ENCODE measurements at places on chromosomes 5 and 9.

GRCh38 chr5:97929383-97929782 is 746.3 kb upstream of the RIOK2 start:
- DNase-seq, result no peak

GRCh38 chr9:10858817-10859216 is 246.0 kb upstream of the PTPRD start:
- DNase-seq, result no peak

- no peak for DNase-seq
Observed at GRCh38 chr5:51381761-51382474, 1.3 kb upstream of the ISL1 start.

GRCh38 chr5:135894276-135894675 is 1.4 kb downstream of the IL9 start:
- DNase-seq, result no peak

DNA sequence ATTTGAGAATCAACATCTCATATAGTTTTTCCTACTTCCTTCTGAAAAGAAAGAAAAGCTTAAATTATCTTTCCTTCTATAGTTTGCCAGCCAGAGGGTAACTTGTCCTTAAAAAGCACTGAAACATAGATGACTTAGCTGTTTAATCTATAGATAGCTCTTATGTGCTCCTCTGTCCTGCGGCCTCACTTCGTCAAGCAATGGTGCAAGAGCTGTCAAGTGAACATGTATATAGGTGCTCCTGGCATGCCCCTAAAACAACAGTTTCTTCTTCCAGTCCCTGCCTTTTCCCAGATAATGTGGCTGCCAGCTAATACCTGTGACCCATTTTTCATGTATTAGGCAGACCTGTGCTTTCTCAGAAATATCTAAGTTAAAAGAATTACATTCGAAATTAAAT is 287.7 kb upstream of the EFNA5 start:
- DNase-seq, result no peak

DNA sequence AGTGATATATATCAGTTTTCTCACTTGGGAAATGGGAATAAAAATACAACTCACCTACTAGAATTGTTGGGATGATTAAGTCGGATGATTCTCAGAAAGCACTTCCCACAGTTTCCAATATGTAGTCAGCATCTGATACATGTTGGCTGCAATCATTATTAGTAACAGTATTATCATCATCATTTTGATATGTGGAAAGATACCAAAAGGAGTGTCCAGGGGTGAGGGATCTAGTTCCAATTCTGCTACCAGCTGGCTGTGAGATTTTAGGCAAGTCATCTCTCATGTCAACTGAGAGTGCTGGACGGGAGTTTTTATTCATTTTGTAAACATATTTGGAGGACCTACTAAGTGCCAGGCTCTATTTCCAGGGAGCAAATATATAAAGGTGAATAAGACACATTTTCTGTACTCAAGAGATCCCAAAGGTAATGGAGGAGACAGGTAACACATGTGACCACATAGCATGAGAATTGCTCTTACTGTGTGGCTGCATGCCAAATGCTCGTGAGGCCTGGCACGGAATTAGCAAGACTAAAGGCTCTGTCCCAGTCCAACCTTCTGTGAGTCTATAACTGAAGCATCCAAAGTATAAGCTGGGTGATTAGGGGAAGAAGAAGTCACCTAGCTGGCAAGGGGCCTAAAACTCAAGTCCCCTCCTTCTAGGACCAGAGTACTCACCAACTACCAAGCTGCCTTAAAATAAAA is 83.0 kb downstream of the GRIA1 start:
- no peak for DNase-seq

DNA sequence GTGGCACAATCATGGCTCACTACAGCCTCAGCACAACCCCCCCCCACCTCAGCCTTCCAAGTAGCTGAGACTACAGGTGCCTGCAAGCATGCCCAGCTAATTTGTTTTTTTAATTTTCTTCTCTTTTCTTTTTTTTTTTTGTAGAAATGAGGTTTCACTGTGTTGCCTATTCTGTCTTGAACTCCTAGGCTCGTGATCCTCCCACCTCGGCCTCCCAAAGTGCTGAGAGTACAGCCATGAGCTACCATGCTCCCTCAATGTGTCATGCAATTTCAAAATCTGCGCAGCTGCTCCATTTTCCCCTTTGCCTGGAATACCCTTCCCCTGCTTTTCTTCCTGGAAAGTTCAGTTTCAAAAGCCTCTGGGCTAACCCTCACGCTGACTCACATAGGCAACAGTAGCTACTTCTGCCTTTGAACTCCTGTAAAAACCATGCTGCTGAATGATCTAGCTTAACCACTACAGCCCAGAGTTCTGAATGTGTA is 71.0 kb upstream of the IL7R start:
- no peak for DNase-seq

GRCh38 chr5:122730037-122730436 is 44.8 kb upstream of the SNX2 start:
- no peak for DNase-seq

DNA sequence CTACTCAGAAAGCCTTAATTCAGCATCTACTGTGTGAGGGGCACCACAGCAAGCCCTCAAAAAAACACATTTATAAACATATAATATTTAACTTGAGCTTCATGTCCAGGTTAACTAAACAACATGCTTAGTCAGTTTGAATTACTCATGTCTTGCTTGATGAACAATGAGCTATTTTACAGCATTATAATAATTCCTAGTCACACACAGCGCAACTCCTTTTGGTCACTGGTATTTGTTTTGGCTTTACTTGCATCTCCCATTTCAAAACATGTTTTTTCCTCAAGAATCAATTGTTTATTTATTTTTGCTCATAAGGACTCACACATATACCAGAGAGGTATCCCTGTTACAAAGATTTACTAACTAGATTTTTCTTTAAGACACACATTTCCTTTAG is 616.7 kb upstream of the DAB2 start:
- DNase-seq, result no peak

DNA sequence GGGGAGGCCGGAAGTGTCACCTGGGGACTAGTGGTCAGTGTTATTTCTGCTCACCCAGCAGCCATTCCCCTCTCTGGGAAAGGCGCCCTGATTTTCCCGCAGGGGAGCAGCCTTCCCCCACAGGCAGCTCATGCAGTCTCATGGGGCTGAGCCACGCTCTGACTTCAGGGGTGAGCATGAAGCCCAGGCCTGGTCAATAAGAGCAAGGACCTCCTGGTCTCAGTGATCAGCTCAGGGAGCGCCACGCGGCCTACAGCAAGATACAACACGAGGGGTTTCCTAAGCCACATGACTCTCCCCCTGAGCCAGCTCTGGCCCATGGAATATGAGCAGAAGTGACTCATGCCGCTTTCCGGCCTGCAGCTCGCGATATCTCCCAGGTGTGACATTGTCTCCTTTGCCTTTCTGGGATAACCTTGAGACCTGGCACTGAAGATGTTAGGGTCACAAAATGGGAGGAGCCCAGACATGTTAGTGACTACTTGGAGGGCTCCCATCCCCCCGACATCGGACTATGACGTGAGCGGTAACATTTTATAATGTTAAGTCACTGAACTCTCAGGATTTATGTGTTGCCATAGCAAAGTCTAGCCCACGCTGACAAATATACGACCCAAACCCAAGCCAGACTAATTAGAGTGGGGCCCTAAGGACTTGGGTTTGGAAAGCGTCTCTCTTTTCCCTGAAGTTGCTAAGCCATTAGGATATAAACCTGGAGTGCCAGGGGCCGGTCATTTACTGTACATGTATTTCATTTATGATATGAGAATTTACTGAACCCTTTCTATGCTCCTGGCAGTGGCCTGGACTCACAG is 46.5 kb upstream of the GFPT2 start:
- no peak for DNase-seq

DNA sequence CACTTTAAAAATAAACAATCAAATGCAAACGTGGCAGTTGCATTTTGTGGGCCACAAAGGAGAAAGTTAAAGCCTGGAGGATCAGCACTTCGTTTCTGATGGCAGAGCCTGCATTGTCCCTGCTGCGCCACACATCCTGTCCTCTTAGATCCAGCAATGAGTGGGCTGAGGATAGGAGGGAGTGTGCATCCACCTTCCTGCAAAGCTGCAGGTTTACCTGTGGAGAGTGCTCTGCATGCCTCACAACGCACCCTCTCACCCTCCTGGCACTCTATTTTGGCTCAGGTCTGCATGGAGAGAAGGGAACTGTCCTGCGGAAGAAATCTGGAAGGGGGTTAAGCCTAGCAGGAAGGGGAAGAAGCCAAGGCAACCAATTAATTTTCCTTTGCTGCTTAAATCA is 212.2 kb upstream of the SLC24A2 start:
- no peak for DNase-seq

DNA sequence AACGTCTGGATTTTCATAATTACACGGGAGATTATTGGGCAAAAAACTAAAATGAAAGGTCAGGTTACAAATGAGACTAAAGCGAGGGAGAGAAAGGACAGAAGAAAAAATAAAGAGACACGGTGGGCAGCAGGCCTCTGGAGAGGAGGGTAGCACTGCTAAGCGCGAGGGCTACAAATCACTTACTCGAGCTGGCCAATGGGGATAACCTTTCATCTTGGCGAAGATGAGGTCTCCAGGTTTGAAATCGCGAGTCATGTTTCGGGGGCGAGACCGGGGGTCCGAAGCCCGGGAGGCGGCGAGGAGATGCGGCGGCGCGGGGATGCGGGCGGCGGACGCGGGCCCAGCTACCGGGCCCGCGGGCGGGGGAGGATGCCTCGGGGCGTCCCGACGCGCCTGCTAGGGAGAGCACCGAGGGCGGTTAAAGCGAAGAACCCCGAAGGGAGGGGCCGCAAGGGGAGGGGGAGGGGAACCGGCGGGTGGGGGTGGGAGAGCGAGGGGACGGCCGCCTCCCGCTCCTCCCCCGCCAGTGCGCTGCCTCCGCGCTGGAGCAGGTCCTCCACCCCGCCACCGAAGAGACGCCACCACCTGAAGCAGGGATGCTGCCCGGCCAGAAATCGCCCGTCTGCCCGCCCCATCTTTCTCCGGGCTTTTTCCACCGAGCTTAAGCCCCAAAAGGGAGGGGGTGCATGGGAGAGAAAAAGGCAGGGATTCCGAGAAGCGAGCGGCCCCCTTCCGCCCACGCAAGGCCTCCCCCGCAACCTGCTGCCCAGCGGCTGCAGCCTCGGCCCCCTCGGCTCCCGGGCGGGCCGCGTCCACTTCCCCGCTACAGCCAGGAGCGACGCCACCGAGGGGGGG is 610 bp downstream of the PSIP1 start:
- DNase-seq, result peak; percentile 44

DNA sequence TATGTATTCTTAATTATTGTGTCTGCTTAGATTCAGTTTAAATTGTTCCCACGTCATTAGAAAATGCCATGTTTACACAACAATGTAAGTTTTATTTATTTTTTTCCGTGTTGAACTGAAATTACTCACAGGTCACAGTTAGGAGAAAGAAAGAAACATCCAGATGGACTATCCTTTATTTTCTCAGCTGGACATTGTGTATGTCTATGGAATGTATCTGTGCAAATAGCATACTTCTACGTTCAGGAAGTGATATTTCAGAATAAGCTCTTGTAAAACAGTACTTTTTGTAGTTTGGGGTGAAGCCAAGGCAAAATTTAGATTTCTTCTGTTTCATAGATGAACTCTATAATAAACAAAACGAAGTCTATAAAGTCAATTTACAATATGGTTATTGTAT is 249.0 kb upstream of the ZNF608 start:
- DNase-seq, result no peak

DNA sequence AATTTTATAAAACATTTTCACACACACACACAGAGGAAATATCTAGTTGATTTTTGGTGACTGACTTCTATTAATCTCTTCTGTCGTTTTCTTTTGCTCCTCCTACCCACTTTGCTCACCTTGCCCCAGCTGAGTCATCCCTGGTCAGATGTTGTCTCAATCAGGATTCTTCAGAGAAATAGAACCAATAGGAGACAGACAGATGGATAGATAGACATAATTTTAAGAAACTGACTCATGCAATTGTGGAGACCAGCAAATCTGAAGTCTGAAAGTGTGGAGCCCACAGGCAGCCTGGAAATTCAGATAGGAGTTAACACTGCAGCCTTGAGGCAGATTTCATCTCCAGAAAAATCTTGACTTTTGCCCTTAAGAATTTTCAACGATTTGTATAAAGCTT is 37.0 kb upstream of the PIK3R1 start:
- no peak for DNase-seq

GRCh38 chr9:17462869-17463464 is 115.9 kb upstream of the SH3GL2 start:
- DNase-seq, result peak; percentile 48

DNA sequence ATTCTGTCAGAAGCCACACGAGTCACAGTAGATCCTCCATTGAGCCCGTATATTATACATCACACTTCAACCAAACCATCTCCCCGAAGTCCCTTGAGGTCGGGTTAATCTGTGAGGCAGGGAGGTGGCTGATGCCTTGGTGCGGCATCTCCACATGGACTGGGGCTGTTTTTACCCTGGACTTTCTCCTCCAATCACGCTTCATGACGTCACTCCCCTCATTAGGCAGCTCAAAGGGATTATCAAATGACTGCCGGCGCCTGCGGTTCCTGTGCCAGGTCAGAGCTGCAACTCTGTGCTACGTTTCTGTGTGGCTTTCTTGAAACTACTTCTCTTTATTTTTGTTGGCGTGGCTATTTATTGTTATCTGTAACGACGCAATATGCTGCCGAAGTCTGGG is 53.7 kb downstream of the TMOD1 start:
- no peak for DNase-seq

GRCh38 chr9:92180669-92181181 is 65.5 kb upstream of the SPTLC1 start:
- DNase-seq, result peak; percentile 78

DNA sequence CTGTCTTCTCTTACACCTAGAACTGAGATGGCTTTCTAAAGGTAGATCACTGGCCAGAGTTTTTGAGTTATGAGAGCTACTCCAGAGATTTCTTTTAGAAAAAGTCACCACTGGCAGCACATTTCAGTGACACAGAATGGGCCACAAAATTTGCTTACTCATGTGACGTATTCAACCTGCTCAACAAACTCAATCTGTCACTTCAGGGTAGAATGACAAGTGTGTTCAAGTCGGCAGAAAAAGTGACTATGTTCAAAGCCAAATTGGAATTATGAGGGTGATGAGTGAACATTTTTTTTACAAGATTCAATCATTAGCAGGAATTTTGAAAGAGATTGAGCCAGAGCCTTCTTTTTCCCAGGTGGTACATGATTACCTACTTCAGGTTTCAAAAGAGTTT is 46.5 kb downstream of the TAF11L14 start:
- no peak for DNase-seq

- DNase-seq, result no peak
Observed at GRCh38 chr5:97019435-97020117, 83.7 kb downstream of the LNPEP start.

GRCh38 chr5:88929385-88929784 is 46.4 kb upstream of the MEF2C start:
- DNase-seq, result peak; percentile 61

- peak; percentile 55 for DNase-seq
Observed at GRCh38 chr9:107707428-107707837, 217.9 kb upstream of the KLF4 start.

DNA sequence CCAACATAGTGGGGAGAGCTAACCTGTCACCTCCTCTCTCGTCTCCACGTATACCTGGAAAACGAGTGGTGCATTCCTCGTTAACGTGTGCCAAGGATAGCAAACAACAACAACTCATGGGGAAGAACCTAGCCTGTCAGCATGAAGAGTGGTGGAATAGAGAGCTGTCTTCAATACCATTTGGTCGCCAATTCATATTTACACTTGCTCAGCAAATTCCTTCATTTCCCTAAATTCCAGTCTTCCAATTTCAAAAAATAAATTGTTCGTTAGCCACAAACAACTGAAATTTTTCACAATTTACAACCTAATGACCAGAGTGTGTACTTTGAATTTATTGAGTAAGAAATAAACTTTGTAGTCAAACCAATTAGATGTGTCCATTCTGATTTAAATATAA is 344.8 kb downstream of the NTRK2 start:
- no peak for DNase-seq

GRCh38 chr5:144566747-144567420 is 396.2 kb downstream of the KCTD16 start:
- DNase-seq, result no peak
